ENCODE measurements at places on chromosomes 6 and 20.

- no peak for DNase-seq
Measured at GRCh38 chr20:64086801-64087200, 2.6 kb upstream of the LKAAEAR1 start.

- no peak for DNase-seq
Measured at GRCh38 chr6:35602133-35602946, 86.4 kb downstream of the FKBP5 start.

GRCh38 chr6:106300944-106301343 lies 24.6 kb downstream of the ATG5 start:
- DNase-seq: no peak

- DNase-seq: no peak
Measured at GRCh38 chr6:11609324-11610071, 71.9 kb downstream of the TMEM170B start.

GRCh38 chr6:54892831-54893230 lies 46.3 kb downstream of the FAM83B start:
- no peak for DNase-seq

DNA sequence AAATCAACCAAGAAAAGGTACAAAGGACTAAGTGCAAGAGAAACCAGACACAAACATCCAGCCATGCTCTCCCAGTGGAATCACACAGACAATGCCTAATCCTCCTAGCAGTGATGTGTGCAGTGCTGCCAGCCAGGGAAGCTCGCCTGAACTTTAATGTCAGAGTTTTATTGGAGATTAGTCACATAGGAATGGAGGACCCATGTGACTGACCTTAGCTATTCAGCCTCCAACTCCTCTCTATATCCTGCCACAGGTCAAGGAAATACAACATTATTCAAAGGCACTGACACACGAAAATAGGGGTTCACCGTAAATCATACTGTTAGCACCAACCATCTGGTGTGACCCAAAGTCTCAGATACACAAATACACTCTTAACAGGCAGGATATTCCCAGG lies 684.6 kb downstream of the DOK5 start:
- no peak for DNase-seq

DNA sequence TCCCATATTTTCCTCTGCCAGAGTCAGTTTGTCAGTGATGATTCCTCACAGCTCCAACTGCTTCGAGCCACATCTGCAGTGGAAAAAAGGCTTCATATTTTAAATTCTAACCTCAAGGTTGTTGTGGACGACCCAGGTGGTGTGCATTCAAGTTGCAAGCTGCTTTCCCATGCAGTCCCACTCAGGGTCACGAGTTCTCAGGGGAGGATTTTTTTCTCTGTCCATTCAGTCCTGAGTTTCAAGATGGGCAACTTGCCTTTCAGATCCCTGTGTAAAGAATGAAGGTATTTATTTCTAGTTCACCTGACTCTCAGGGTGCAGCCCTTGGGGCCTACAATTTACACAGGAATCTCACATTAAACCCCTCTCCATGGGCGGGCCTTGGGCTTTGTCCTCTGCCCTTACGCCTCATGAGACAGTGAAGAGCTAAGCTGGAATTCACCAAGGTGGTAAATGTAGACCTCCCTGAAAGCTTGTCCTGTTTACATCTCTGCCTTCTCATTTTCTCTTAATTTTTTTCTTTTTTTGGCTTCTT lies 65.9 kb downstream of the TPD52L1 start:
- no peak for DNase-seq

- no peak for DNase-seq
Measured at GRCh38 chr6:148878683-148879082, 131.9 kb downstream of the UST start.

DNA sequence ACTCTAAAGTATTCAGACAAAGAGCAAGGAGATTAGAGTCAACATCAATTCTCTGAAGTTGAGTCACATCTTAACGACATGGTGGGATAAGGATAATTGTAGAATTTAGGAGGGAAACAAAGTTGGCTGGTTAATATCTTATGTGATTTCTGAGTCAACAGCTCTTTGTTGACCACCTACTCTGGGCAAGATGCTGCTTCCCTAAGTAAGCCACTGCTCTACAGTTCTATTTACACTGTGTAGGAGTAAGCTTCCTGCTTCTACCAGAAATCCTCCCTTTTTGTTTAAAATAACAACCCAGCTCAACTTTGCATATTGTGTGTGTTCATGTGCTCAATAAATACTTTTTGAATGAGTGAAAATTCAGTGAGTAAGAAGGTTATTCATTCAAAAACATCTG lies 3.1 kb downstream of the HS3ST5 start:
- no peak for DNase-seq

DNA sequence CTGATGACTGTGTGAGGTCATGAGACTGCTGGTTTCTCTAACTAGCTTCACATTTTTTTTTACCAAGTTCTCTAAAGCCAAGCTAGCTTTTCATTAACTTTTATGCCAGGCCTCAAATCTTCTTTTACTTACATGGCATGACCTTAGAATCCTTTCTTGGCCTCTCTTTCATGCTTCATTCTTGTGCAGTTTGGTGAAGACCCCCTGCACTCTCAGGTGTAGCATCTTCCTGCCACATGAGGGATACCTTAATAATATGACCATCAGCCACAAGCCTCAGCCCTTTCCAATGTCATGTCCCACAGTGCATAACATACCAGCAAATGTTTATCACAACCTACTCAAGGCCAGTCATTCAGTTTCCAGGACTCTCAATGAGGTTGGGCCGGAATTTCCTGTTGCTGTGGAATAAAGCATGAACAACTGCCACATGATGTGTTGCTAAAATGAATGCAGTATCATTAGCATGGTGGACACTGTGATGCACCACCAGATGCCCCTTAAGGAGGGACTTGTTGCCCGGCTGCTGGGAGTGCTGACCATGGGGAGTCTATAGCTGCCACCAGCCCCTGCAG lies 72.2 kb downstream of the RIN2 start:
- DNase-seq: no peak

DNA sequence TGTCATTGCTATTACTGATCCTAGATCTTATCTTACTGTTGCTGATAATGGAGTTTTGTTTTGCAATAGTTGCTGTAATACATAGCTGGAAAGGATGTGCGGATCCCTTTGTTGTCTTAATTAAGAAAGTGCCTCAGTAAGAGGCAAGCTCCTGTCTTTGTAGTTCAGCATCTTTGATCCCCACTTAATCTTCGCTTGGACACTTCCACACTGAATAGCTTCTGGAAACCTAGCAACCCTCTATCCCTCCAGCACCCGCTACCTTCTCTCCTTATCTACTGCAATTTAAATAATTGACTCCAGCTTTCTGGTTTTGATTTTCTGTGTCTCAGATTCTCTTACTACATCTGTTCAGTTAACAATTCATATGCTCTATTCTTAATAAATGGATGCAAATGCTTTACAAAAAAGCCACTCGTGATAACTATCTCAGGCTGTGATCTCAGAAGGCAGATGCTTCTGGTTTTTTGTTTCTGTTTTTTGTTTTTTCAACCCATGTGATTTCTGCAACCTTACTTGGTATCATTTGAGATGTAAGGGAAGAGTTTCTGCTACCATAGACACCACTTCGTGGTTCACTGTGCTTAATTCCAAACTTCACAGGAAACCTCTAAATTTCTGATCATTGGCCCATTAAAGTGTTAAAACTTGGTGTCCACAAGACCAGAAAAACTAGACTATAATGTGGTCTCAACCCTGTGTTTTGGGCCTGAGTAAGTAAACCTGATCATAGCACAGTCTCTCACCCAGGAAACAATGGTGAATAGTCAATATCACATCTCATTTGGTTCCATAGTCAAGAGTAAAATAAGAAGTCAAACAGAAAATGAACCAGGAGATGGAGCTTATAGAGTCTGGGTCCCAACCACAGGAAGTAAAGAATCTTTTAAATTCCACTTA lies 352.1 kb upstream of the SOX4 start:
- DNase-seq: no peak

GRCh38 chr6:131199568-131200272 lies 64.5 kb downstream of the AKAP7 start:
- DNase-seq: peak; percentile 35

DNA sequence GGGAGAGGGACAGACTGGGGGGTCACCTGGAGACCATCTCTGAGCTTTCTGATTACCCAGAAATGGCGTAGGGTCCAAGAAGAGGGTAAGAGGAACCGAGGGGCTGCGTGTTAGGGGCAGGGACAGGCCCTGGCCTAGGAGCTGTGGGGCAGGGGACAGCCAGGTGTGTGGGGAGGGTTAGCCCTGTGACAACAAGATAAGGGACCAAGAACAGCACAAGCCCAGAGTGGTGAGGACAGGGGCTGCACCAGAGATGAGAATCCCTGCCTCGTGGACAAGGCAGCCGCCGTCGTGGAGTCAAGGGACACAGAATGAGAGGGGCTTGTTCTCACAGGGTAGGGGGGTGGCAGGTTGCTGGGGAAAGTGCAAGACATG lies 449 bp upstream of the AVP start:
- DNase-seq: no peak

GRCh38 chr6:149209871-149210775 lies 107.4 kb upstream of the TAB2 start:
- DNase-seq: no peak

GRCh38 chr6:14241255-14242070 lies 123.9 kb downstream of the CD83 start:
- no peak for DNase-seq

DNA sequence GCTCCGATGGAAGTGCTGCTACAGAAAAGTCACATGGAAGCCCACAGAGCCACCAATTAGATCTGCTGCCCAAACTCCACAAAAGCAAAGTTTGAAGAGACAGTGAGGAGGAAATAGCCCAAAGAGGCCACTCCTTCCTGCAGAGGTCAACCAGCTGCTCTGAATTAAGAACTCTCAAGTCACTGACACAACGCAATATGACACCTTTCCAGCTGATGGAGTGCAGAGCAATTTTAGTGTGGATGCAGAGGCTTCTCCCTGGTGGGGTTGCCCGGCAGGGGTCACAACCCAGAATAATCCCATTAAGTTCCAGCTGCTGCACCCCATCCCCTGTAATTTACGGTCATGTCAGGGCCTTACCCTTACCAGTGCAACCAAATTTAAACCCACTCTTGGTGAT lies 361.9 kb upstream of the JARID2 start:
- DNase-seq: no peak

- DNase-seq: no peak
Measured at GRCh38 chr6:129493354-129493902, 216.5 kb downstream of the ARHGAP18 start.

DNA sequence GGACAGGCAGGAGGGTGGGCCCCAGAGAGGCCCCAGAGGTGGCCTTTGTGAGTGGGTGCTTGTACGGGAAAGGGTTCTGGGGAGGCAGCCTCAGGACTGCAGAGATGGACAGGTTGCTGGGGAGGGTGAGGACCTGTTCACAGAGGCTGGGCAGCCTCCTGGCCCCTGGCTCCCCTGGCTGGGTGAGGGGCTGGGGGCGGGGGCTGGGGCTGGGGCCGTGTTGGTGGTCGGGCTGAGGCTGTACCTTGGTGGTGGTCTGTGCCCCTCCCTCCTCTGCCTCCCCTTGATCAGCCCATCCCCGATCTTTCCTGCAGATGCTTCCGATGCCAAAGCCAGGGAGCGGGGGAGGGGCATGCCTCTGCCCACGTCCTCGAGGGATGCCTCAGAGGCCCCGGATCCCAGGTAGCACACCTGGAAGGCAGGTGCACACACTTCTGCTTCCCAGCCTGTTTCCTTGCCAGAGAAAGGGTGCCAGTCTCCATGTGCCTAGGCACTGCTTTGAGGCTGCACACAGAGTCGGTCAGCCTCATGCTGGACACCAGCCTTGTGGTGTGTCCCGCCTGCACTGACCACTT lies 4.8 kb downstream of the TCEA2 start:
- no peak for DNase-seq

- no peak for DNase-seq
Measured at GRCh38 chr20:37657924-37658804, 35.7 kb upstream of the CTNNBL1 start.

DNA sequence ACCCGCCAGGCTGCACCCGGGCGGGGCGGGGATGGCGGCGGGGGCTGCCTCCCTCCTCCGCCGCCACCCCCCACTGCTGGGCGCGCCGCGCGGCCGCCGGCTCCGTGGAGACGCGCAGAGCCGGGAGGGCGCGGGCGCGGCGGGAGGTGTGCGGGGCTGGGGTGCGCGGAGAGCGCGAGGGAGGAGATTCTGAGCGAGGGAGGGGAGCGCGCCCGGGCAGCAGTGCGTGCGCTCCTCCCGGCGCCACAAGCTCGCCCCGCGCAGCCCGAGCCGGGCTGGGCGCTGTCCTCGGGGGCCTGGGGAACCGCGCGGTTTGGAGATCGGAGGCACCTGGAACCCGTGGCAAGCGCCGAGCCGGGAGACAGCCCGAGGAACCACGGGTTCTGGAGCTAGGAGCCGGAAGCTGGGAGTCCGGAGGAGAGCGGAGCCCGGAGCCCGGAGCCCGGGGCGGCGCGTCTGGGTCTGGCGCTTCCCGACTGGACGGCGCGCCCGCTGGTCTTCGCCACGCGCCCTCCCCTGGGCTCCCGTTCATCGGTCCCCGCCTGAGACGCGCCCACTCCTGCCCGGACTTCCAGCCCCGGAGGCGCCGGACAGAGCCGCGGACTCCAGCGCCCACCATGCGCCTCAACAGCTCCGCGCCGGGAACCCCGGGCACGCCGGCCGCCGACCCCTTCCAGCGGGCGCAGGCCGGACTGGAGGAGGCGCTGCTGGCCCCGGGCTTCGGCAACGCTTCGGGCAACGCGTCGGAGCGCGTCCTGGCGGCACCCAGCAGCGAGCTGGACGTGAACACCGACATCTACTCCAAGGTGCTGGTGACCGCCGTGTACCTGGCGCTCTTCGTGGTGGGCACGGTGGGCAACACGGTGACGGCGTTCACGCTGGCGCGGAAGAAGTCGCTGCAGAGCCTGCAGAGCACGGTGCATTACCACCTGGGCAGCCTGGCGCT lies at the start of gene NTSR1:
TSS of gene NTSR1 (plus strand) at position 246 of the 946 bp plus-strand sequence. CDS start at position 618, 372 bp downstream.
- DNase-seq: no peak

GRCh38 chr6:15194453-15194852 lies 51.4 kb upstream of the JARID2 start:
- no peak for DNase-seq

DNA sequence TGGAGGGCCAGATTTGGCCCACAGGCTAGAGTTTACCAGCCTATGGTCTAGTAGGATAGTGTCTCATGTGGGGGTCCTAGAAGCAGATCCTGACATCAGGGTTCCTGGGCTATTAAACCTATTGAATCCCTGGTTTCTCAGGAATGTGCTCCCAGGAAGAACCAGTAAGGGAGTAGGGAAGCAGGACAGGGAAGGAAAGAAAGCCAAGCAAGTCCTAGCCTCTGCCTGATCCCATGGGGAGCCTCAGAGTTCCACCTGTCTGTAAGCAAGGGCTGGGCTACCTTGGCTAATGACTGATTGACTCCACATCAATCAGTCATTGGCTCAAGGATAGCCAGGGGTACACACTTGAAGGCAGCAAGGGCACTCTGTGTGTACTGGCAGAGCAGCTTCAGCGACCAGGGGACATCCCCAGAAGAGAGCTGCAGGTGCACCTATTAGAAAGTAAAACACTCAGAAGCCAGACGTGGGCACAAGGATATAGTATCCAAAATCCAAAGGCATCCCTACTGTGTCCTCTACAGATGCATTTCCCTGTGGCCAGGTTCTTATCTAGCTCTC lies 309.5 kb downstream of the TSHZ2 start:
- DNase-seq: no peak

DNA sequence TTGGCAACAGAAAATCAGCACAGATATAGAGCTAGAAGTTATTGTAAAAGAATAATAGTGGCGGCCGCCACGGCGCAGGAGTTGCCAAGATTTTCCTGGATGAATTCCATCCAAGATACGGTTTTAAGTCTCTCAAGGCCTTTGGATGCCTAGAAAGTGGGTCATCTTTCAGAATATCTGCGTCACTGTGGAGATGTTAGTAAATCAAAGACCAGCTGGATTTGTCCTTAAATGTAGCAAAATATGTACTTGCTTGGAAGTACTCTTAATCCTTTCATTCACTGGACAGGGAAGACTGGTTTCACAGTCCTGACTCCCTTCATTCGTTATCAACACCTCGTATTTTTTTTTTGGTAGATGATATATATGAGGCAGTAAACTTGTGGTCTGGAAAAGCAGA lies 83.0 kb downstream of the SLC22A3 start:
- DNase-seq: no peak

Data from stimulated activated CD8-positive, alpha-beta memory T cell treated with anti-CD3 and anti-CD28 coated beads, Interleukin-7, amount 100 ng/mL, for 1 hour (primary cell).